ENCODE measurements at places on chromosomes 16 and 17.

- DNase-seq, result no peak
These were observed 107.8 kb downstream of the CLEC16A start for GRCh38 chr16:11051879-11052808.

- no peak for DNase-seq
These were observed 86.2 kb upstream of the CBX4 start for GRCh38 chr17:79925242-79925957.

- peak; percentile 21 for DNase-seq
These were observed 467.3 kb downstream of the KCNJ2 start for GRCh38 chr17:70636517-70637133.

GRCh38 chr16:29984137-29984763 lies 10.6 kb downstream of the TAOK2 start:
- no peak for DNase-seq

DNA sequence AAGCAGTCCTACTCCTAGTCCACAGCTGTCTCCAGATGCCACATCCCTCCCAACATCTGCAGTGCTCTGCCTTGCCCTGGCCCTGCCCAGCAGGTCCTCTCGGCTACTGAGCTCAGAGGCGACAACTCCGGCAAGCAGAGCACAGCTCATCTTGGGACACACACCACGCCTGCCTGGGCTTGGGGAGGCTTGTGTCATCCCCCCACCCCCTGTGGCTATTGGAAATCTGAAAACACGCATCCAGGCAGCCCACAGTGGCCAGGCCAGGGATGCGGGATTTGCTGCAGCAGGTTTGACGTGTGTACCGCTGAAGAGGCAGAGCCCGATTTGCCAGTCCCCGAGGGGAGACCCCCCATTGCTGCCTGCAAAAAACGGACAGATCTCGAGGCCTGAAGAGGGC lies 25.4 kb downstream of the MXRA7 start:
- no peak for DNase-seq

DNA sequence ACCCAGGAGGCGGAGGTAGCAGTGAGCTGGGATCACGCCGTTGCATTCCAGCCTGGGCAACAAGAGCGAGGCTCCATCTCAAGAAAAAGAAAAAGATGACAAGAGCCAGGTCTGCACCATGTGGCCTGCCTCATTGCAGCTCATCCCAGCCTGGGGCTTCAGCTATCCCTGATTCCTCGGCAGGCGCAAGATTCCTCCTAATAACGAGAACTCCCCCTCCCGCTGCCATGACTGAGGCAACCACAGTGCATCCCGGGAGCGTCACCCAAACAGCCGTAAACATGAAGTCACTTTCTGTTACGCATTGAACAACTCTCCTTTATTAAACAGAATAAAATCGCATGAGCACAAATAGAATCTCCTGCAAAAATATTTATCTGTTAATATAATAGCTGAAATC lies 120.6 kb downstream of the MGAT5B start:
- DNase-seq, result no peak

DNA sequence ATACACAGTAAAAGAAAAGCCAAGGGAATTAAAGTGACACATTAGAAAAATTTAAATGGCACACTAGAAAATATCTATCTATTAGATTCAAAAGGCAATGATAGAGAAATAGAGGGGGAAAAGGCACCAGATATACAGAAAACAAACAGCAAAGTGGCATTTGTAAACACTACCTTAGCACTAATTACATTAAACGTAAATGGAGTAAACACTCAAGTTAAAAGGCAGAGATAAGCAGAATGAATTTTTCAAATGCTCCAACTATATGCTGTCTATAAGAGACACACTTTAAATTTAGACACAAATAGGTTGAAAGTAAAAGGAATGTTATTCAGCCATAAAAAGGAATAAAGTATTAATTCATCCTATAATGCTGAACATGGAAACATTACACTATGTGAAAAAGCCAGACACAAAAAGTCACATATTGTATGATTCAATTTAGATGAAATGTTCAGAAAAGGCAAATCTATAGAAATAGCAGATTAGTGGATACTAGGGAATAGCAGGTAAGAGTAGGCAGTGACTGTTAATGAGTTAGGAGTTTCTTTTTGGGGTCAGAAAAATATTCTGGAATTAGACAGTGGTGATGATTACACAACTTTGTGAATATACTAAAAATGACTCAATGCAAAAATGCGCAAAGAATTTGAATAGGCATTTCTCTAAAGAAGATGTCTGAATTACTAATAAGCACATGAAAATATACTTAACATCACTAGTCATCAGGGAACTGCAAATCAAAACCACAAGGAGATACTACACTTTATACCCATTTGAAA lies 92.4 kb downstream of the BRIP1 start:
- peak; percentile 75 for DNase-seq

- DNase-seq, result no peak
These were observed 8.4 kb downstream of the C16orf86 start for GRCh38 chr16:67674851-67675578.

DNA sequence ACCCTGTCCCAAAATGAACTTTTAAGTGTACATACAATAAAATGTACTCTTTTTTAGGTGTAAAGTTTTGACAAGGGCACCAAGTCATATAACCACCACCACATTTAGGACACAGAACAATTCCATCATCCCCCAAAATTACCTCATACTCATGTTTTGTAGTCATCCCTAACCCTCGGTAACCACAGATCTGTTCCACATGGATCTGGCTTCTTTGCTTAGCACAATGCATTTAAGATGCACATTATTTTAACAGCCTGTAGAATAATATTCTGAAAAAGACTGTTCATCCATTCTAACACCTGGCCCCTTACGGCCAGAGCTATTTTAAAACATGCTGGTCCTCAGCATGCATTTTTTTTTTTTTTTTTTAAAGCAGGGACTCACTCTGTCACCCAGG lies 25.2 kb upstream of the CFAP20 start:
- DNase-seq, result peak; percentile 11

- no peak for DNase-seq
These were observed 5.9 kb downstream of the RNF166 start for GRCh38 chr16:88700322-88700635.
